Cortex of kidney (tissue), 1 donor: ENCODE measurements at places on chromosomes 12 and 14.

GRCh38 chr14:73462815-73463214, 4.5 kb upstream of the NUMB start:
- DNase-seq, result no peak

GRCh38 chr12:75986001-75986746, 45.4 kb downstream of the PHLDA1 start:
- DNase-seq, result no peak

DNA sequence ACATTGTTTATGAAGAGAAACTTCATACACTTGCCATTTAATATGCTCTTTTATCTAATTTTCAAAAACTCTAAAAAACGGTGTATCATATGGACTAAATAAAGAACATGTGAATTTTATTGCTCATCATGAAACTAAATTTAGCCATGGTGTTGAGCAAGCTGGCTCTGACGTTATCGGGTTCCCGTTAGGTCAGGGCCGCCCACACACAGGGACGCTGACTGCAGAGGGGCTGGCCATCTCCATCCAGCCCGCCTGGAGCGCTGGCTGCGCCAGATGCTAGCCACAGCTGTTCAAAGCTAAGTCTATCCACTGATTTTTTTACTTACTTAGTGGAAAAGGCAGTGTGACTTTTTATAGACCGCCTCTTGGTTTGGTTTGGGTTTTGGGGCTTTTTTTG, 36.5 kb upstream of the DYNC1H1 start:
- no peak for DNase-seq

DNA sequence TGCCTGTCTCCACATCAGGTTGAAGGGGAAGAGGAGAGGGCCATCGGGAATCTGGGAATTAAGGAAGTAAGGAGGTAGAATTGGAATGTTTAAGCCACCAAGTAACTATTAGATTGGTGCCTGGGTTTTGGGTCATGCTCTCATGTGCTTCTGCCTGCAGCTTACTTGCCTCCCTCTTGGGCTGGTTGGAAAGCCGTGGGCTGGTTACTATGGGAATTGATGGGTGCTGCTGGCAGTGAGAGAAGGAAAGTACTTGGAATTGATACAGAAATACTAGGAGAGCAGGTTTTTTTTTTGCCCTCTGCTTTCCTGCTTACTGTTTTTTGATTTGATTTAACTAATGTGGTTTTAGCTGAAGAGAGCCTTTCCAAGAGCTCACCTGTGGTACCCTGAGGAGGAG, 493.5 kb upstream of the RGS6 start:
- DNase-seq, result no peak

DNA sequence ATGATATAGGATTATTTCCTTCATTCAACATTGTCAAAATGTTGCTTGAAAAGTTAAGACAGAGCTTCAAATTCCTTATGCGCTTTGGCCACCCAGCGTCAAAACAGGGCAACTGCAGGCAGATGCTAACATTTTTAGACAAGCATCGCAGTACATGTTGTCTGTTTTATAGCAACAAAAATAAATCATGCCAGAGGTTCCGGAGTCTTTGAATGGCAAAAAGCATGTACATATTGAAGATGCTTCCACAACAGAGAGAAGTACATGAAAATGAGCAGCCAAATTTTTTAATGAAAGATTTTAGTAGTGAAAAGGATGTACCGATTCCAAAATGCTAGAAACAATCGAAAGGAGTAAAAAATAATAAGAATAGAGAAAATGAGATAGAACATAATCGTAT, 49.8 kb upstream of the USP15 start:
- DNase-seq, result no peak

DNA sequence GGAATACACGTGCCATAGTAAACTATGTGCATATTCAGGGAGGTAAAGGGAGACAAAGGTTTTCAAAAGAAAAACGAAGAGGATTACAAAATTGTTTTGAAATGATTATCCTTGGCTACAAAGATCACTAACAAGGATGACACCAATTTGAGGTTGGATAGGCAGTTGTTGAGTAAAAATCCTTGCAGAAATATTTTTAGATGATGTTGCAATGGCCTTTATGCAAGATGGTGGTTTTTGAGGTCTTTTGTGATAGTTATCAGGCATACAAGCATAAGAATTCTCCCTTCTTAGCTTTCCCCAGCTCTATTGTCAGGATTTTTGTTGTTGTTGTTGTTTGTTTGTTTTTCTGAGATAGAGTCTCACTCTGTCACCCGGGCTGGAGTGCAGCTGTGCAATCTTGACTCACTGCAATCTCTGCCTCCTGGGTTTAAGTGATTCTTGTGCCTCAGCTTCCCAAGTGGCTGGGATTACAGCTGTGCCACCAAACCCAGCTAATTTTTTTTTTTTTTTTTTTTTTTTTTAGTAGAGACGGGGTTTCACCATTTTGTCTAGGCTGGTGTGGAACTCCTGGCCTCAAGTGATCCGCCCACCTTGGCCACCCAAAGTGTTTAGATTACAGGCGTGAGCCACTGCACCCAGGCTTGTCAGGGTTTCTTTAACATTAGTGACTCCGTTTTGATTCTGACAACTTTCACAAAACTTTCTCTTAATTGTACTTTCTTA, 7.8 kb downstream of the RNASE1 start:
- DNase-seq, result no peak

DNA sequence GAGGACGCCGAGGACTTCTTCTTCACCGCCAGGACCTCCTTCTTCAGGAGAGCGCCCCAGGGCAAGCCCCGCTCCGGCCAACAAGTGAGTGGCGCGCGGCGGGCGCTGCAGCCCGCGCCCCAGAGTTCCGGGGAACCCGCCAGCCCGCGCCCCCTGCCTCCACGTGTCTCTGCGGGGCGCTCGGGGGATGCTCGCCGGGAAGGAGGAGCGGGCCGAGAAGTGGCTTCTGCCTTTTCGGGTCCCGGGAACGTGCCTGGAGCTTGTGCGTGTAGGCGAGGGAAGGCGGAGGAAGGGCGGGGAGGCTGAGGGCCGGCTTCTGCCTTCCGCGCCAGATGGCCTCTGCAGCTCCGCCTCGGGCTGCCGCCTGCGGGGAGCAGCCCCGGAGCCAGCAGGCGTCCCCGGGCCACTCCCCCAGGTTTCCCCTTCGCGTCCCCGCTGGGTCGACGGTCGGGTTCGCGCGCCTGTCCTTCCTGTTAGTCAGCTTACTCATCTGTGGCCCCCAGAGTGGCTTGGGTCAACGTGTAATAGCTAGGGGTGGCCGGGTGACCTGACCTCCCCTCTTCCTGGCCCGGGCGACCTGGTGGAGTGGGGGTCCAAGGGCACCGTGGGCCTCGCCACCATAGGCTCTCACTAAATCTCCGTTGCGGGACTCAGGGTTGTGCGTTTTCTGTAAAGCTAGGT, 505 bp downstream of the RASSF3 start:
- no peak for DNase-seq

- DNase-seq, result no peak
Measured at GRCh38 chr14:55221186-55221585, 29.8 kb upstream of the DLGAP5 start.

GRCh38 chr12:92085040-92085735, 60.5 kb downstream of the BTG1 start:
- no peak for DNase-seq

DNA sequence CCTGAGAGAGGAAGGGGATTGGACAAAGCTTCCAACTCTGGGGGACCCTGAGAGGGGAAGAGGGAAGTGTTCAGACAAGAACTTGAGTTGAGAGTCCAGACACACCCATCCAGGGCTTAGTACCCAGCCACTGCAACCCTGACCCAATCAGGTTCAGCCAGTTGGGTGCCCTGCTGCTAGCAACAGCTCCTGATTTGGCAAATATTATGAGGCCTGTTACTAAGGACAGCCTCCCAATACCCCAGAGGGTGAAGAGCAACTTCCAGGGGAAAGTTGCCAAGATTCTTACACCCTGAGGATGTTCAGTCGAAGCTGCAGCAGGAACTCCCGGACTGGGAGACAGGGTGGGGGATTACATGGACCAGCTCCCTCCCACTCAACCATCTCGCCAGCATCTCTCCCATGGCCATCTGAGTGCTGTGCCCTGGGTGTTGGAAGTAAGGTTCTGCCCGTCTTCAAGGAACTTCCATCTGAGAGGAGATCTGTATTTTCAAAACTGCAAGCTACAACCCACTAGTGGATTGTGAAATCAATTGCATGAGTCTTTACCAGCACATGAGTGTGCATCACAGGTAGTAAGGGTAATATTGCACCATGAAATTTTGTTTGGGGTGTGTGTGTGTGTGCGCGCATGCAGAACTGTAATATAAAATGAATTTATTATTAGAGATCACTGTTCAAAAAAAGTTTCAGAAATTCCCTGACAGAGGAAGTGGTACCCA, 11.5 kb upstream of the KRT78 start:
- no peak for DNase-seq

DNA sequence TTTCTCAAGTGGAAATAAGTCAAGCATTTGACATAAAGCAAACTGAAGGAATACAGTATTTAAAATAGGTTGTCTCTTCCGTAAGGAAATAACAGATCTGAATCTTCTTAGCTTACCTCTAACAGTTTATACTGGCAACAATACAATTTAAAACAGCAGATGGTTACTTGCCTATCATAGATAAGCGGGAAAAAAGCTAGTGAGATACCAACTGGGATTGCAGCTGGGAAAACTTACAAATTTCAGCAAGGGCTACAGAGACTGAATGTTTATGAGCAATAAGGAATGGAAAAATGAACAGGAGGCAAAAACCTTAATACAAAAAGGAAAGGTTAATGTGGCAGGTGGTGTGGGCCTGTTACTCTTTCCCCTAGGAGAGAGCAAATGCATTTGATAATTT, 220.0 kb downstream of the RASSF9 start:
- no peak for DNase-seq

DNA sequence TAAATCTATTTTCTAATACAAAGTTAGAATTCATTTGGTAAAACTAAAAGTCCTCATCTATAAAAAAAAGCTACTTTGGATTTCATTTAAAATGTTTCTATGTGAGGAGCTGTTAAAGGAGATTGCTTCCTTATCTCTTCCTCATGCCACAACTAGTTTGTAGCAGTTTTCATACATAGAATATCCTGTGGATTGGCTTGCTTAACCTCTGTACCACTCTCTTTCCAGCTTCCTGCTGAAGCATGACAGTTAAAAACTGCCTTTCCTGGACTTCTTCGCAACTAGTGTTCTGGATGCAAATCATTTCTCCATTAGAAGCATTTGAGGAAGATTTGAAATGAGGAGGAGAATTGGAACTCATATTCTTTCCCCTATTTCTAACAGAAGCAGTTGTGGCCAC, 49.6 kb downstream of the ST8SIA1 start:
- DNase-seq, result no peak

- no peak for DNase-seq
Measured at GRCh38 chr14:27672047-27672446, 1074.2 kb upstream of the NOVA1 start.

DNA sequence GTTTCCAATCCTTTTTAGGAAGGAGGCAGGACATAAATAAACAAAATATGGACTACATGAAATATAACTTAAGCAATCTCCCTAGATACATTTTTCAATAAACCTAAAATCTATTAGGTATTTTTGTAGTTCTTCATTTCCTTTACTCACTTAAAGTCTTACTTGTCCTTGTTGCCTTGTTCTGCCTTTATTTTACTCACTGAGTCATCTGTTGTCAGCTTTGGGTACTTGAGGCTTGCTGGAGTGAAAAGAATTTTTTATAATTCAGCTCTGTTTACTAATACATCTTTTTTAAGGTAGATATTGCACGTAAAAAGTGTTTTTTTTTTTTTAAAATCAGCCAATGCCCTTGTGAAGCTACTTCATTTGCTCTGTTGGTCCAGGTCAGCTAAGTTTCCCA, 216.2 kb downstream of the PELI2 start:
- no peak for DNase-seq

DNA sequence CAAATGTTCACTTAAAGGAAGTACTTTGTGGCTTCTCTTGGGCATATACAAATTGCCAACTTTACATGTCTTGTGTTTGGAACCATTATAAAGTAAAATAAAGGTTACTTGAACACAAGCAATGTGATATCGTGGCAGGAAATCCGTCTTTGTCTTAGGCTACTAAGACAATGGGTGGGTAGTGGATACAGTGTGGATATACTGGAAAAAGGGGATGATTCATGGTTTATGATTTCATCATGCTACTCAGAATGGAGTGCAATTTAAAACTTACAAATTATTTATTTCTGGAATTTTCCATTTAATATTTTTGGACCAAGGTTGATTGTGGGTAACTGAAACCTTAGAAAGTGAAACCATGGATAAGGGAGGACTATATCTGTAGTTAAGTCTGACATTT, 48.4 kb downstream of the MYRFL start:
- no peak for DNase-seq

GRCh38 chr14:103085106-103086091, 1.4 kb downstream of the LBHD2 start:
- DNase-seq, result no peak

- no peak for DNase-seq
Measured at GRCh38 chr12:132465269-132466190, 24.4 kb upstream of the FBRSL1 start.

- no peak for DNase-seq
Measured at GRCh38 chr12:1544996-1545700, 49.2 kb downstream of the FBXL14 start.

DNA sequence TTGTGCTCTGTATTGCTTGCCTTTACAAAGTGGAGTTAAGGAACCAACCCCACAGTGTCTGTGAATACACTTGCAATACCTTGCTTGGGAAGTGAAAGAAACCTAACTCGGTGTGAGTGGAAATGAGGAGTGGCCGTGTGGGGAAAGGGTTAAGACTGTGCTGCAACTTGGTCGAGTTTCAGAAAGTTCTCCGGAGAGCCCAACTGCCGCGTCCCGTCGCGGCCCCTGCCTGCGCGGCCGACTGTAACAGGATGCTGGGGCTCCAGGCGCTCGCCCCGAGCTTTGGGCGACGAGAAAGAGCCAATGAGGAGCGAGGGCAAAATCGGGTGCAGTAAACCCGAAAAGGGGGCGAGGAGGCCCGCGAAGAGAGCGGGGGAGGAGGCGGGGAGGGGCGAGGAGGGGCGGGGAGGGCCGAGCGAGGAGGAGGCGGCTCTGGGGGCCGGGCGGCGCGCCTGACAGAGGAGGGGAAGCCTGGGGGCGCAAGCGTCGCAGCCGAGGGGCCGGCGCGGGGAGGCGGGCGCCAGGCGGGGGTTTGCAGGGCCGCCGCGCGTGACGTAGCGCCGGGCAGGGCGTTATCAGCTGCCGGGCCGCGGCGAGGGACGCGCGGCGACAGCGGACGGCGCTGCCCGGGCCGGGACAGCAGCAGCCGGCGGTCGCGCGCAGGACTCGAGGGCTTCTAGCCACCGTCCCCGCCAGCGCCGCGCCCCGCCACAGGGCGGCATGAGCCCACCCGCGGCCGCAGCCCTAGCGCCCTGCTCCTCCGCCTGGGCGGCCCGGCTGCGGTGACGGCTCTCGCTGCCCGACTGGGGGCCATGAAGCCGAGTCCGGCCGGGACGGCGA, at the start of gene DACT1:
Gene DACT1 (plus strand): TSS at position 572 of the 840 bp plus-strand sequence. CDS start 241 bp downstream, at position 813.
- DNase-seq, result no peak

GRCh38 chr12:80044694-80045046, 54.7 kb upstream of the OTOGL start:
- no peak for DNase-seq

GRCh38 chr14:24052656-24053547, 1.1 kb downstream of the CARMIL3 start:
- no peak for DNase-seq

GRCh38 chr12:109273354-109273753, 35.7 kb downstream of the FOXN4 start:
- no peak for DNase-seq
